ENCODE measurements at places on chromosomes 2 and 18.

GRCh38 chr2:36433311-36434217 is 78.0 kb downstream of the CRIM1 start:
- no peak for DNase-seq

- no peak for DNase-seq
Measured at GRCh38 chr2:66526180-66526579, 91.3 kb downstream of the MEIS1 start.

DNA sequence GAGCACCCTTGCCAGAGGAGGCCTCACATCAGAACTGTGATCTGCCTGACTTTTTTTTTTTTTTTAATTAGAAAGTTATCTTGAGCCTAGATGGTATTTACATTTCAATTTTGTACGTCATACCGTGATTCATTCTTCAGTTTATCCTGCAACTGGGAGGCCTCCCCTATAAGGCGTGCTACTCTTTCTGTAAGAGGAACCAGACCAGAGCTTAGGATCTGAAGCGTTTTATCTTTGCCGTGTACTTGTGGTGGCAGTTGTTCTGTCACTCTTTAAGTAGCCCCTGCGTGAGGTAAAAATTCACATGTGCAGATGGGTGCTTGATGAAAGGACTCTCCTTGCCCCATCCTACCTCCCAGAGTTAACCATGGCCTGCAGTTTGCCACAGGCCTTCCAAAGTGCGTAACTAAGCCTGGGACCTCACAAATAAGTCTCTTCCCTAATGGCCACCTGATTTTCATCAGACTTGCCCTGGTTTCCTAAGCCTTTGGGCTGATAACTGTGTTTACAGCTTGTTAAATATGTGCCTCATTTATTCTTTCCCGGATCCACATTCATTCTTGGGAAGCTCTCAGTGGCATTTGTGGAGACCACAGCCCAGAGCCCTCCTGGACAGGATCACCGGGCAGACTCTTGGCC is 96.0 kb downstream of the MTCL1 start:
- no peak for DNase-seq

- no peak for DNase-seq
Measured at GRCh38 chr2:8378016-8378810, 303.6 kb upstream of the ID2 start.

GRCh38 chr2:218082586-218083351 is 13.7 kb downstream of the RUFY4 start:
- no peak for DNase-seq

GRCh38 chr2:102080451-102081242 is 61.9 kb upstream of the IL1R1 start:
- no peak for DNase-seq

DNA sequence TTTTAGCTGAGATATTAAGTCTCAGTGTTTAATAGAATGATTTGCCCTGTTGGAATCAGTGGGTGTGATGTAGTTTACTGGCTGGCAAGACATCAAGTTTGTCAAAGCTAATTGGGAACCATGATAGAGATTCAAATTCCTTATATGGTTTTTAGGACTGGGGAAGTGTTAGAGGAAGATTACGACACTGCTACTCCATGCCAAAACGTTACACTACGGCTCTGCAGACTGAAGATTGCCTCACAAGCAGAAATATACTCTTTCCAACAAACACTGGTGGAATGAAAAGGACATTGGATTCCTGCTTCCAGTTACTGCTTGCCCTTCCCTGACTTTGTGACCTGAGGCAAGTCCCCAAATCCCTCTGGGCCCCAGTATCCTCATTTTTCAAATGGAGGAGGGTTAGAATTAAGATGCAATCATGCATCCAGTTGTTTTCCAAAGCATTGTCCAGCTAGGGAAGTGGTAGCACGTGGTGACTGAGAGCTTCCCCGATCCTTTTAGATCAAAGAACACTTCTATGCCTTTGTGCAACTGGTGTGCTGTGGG is 147.6 kb downstream of the CDC42EP3 start:
- no peak for DNase-seq

- DNase-seq: no peak
Measured at GRCh38 chr2:240459401-240460252, 24.2 kb downstream of the GPC1 start.

- no peak for DNase-seq
Measured at GRCh38 chr2:60926741-60927552, 45.6 kb downstream of the REL start.

- no peak for DNase-seq
Measured at GRCh38 chr2:200338692-200339091, 32.2 kb downstream of the SPATS2L start.

All from activated CD8-positive, alpha-beta memory T cell treated with anti-CD3 and anti-CD28 coated beads for 48 hours (primary cell).